Activated CD4-positive, alpha-beta T cell treated with anti-CD3 and anti-CD28 coated beads for 24 hours (primary cell): ENCODE measurements at places on chromosomes 1 and 21.

DNA sequence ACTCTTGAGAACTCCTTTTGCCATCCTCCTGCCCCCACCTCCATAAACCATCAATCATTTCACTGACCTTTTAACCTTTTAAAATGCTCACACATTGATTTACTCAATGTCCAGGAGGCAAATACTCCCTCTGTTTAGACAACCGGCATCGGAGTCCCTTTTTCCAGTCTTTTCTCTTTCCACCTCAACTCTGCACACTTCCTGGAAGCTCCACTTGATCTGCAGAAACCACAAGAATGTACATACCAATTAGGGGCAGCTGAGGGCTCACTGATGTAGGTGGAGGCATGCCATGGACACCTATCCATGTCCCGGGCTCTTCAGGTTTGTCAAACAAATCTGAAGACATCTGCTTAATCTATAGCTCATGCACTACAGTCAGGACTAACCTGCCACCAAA lies 5.3 kb upstream of the AMIGO1 start:
- DNase-seq: no peak

GRCh38 chr1:10450156-10450814 lies 454 bp downstream of the CORT start:
- DNase-seq: no peak

DNA sequence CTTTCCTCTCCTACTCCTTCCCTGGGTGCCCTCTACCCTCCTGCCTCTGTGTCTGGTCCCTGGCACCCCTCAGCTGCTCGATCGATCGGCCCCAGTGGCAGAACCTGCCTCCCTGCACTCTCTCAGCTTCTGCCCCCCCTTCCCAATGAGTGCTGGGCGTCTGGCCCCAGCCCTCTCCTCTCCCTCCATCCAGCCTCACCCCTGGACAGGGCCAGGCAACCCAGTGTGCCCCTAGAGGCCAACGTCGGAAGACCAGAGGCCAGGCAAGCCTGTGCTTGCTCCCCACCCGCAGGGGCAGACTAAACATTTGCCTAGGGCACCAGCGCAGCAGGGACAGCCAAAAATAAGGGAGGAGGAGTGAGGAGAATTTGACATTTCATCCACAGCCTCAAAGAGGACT lies 43.5 kb downstream of the LGR6 start:
- DNase-seq: no peak

- DNase-seq: no peak
These were observed 122.3 kb upstream of the C1orf105 start for GRCh38 chr1:172298141-172298540.

DNA sequence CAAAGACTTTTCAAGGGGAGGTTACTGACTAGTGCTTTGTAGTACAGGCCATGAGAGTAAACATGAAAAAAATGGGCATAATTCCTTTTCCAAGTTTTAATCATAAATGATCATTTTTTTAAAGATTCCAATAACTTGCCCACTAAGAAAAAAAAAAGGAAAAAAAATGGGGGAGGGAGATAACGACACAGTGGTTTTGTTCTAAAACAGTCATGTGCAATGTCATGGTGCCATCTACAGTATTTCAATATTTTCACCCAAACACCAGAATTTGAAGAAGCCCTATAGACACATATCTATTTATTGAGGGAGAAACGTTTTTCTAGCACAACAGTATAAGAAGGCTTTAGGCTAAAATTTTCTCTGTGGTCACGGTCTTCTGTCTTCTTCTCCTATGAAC lies 250.2 kb downstream of the LTN1 start:
- no peak for DNase-seq

DNA sequence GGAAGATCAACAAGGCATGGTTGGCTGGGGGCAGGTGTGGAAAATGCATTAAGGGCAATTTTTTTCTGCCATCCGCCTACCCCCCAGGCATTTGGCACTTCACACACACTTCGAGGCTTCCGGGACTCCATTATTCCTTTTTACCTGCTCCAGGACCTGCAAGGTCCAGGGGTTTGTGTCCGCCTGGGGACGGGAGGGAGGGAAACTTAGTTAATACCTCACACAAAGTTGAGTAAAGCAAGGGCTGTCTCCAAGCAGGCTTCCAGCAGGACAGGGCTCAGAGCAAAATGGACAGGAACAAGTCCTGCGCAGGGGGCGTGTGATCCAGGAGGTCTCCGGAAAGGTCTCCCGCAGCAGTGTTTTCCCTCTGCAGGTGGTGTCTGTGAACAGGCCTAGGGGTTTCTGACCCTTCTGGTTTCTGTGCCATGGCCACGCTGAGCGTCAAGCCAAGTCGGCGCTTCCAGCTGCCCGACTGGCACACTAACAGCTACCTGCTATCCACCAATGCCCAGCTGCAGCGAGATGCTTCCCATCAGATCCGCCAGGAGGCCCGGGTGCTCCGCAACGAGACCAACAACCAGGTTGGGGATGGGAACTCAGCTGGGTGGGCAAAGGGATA lies 712 bp downstream of the TEKT2 start:
- DNase-seq: no peak

- no peak for DNase-seq
These were observed 8.8 kb downstream of the SEC16B start for GRCh38 chr1:177960939-177961622.

GRCh38 chr1:55823541-55824250 lies 608.5 kb upstream of the USP24 start:
- DNase-seq: no peak

DNA sequence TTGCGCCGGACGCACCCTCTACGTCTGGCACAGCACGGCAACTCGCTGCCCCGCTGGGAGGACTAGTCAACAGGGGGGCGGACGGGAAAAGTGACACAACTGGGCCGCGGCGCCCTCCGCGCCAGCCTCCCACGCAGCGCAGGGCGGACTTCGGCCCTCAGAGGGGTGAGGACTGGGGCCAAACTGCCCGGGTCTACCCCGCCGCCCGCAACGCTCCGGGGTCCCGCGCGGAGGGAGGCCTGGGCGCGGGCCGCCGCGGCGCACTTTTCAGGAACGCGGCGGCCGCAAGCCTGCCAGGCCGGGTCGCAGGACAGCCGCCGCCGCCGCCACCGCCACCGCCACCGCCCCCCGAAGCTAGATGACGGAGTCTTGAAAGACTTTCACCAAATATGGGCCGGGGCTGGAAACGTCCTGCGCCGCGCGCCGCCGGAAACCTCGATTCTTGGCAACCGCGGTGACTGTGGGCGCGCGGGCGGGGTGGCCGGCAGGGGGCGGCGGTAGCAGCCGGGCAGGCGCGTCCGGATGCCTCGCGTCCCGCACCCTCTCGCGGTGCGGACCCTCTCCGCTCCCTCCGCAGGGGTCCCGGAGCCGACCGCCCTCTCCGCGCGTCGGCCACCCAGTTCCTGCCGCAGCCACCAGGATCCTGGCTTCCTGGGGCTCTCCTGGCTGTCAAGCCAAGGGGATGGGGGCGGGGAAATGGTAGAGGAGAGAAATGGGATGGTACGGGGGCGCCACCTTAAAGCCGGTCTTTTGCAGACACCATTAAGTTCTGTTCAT lies 3.7 kb upstream of the CCN1 start:
- DNase-seq: peak; percentile 49

DNA sequence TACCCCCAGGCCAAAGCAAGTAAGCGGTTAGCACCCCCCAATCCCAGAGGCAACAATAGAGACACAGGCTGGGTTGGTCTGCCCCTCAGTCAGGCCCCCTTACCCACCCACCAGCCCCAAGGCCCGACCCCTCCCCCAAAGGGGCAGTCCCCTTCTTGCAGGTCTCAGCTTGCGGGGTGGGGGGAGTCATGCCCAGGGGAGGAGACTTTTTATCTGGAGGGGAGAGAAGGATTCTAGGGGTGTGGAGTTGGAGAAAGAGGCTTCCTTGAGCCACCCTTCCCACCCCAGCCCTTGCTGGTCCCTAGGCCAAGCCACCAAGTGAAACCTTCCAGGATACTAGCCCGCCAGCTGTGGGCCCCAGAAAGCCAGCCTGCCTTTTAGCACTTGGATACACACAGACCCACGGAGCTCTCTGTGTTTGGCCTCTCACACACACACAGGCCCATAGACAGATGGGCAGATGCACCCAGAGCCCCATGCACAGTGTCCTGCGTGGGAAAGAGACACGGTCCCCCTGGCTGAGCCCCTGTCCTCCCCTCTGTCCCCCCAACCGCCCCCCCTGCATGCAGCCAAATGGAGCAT lies 7.1 kb downstream of the TMEM54 start:
- no peak for DNase-seq

DNA sequence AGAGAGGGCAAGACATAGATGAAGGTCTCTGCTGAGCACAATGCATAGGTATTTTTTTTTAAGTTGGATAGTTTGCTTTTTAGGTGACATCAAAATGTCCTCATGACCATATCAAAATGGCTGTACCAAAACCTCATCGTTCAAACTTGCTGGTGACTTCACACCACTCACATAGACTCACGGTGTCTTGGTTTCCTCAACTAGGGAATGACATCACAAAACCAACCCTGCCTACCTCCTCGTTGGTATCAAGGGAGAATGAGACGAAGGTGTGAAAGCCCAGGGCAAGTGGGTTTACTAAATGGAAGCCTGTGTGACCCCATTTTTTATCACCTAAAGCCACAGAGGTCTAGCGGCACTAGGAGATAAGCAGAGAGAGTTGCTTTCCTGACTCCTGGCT lies 1.6 kb downstream of the PIGR start:
- DNase-seq: no peak

DNA sequence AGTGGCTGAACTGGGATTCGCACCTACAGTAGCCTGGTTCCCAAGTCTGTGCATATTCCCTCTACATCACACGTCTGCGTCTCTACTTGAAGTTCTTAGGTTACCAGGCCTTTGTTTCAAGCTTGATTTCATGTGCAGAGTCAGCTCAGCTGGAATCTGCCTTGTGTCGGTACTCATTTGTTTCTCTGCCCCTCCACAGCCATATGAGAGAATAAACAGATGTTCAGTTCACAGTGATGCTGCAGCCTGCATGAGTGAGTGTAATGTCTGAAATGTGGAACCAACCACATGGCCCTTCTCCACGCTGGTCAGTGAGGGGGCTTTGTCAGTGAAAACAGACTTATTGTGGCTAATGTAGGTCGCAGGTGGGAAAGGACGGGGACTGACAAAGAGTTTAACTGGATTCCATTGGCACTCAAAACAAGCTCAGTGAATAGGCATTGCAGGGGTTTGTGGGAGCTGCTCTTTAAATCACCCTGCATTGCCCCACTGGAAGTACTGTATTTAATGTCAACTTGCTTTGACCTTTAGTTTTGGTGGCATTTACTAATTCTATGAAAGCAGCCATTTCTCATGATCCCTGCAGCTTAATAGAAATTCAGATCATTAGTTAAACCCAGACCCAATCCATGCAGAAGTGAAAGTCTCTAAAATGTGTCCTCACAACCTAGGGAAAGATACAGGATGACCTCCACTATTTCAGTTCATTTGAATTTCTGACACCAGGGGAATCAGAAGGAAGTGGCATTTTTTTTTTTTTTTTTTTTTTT lies 136.4 kb upstream of the FAM78B start:
- DNase-seq: no peak

DNA sequence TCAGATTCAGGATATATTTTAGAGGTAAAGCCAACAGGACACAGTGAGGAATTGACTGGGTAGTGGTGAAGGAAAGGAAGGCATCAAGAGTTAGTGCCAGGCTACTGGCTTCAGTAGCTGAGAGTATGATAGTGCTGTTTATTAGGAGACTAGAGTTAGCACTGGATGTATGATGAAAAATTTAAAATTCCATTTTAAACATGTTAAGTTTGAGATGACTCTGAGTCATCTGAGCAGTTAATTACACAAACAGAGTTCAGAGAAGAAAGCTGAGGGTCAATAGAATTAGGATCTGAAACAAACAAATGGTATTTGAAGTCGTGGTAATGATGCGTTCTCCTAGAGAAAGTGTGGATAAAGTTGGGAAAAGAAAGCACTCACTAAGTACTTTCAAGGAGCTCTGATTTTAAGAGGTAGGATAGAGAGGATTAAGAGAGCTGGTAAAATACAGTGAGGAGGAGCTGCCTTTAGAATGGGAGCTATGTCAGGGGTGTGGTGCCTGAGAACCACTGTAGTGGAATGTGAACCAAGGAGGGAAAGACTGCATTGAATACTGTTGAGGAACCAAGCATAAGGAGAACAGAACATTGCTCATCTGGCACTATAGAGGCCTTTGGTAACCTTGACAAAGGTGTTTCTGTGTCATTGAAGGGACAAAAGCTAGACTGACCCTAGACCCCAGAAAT lies 21.7 kb upstream of the SHCBP1L start:
- no peak for DNase-seq

GRCh38 chr1:73382966-73383365 lies 815.0 kb downstream of the LRRIQ3 start:
- no peak for DNase-seq

DNA sequence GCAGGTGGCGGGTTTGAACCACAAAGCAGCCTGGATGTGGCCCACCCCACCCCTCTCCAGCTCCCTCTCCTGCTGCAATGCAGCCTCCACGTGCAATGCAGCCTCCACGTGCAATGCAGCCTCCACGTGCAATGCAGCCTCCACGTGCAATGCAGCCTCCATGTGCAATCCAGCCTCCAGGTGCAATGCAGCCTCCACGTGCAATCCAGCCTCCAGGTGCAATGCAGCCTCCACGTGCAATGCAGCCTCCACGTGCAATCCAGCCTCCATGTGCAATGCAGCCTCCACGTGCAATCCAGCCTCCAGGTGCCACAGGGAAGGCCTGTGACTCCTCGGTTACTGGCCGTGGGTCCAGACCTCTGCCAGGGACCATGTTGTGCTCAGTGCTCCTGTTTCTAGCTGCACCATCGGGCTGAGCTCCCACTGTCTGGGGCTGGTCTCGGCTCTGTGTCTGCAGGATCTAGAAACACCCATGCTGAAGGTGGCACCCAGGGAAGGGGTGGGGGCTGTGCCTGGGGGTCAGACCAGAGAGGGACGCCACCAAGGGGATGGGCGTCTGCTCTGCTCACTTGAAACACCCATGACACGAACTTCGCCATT lies 11.9 kb upstream of the LRRC3 start:
- DNase-seq: no peak

DNA sequence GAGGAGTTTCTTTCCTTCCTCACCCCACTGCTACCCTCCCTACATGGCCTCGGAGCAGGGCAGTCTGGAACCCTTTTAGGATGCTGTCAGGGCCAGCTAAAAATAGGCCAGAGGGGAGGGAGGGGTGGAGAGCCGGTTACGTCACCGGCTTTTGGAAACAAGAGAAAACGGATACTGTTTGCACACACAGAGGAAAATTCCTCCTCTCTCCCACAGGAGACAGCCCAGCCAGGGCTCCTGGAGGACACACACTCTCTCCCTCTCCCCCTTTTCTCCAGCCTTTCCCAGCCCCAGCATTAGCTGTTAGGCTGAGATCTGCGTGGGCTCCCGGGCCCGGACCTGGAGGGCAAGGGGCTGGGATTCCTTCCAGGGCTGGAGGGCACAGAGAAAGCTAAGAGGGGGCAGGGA lies 20.0 kb upstream of the ALDH4A1 start:
- DNase-seq: no peak
